ENCODE measurements at places on chromosomes 7 and 10.

DNA sequence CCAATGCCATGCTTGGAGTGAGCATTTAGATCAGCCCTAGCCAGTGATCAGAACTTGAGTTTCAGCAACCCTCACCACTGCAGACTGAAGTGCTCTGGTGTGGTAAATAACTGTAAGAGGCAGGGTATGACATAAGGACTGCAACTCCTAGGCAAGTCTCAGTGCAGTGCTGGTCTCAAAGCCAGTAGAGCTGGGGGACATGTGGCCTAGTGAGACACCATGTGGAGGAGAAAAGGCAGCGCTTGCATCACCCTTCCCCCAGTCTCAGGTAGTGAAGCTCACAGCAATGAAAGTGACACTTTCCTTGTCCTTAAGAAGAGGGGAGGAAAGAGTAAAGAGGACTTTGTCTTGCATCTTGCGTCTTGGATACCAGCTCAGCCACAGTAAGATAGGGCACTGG lies 386.8 kb upstream of the POT1 start:
- DNase-seq, result peak; percentile 5

DNA sequence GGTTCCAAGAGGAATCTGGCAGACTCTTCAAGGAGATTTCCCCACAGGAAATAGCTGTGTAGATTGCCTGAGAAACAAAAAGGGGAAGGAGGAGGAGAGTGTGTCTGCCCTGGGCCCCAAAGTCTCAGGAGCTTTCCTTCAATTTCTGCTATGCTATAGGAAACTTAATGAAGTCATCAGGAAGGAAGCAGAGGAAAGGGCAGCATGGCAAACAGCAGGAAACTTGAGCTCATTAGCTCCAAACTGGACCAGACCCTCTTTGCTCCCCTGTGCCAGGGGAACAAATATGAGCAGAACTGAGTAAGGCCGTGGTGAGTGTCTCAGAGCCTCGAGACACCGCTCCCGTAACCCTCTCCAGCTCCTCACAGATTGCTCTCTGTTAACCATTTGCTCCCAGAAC lies 4.8 kb upstream of the KCNIP2 start:
- no peak for DNase-seq

GRCh38 chr10:3783316-3783681 lies 1.7 kb downstream of the KLF6 start:
- DNase-seq, result peak; percentile 62

GRCh38 chr10:70779088-70779487 lies 6.1 kb downstream of the TBATA start:
- DNase-seq, result no peak

GRCh38 chr7:11194492-11194891 lies 220.8 kb downstream of the PHF14 start:
- DNase-seq, result no peak
